GM19239 (cell line): ENCODE measurements at places on chromosomes 3 and 15.
A peak's percentile ranks its signal among the peaks of the same experiment; 100 is the strongest.

DNA sequence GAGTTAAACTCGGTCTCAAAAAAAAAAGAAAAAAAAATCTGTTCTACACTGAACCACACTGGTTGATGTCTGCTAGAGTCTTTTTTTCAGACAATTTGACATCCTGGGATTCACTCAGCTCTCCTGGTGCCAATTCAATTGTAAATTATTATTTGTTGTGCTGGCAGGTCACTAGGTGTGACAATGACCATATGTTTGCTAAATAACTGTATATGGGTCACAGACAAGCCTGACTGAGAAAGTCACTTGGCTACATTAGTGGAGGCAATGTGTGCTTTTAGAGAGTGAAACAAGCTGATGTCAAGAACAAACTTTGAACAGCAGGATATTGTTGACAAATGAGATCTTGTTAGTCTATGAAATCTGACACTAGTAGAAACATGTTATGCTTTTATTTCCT is 1379.1 kb downstream of the ZPLD1 start:
- no peak for DNase-seq

- no peak for DNase-seq
Measured at GRCh38 chr15:63514531-63514943, 10.1 kb downstream of the USP3 start.

DNA sequence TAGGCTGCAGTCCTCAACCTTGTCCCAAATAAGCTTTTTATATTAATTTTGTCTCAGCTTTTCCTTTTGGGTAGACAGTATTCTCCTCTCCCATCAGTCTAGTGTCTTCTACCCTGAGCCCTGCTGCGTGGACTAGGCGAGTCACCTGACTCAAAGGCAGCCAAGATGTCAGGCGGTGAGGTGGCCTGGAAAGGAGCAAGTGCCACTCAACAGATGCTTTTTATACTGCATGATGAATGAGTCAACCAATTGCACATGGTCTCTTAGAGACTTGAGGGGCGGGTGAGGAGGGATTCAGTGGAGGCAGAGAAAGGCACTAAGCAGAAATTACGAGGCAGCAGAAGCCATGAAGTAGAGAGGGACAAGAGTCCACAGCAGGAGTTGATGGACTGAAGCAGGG is 95.9 kb downstream of the FRMD4B start:
- DNase-seq: no peak

- DNase-seq: no peak
Measured at GRCh38 chr3:194168994-194169393, 33.0 kb downstream of the HES1 start.

DNA sequence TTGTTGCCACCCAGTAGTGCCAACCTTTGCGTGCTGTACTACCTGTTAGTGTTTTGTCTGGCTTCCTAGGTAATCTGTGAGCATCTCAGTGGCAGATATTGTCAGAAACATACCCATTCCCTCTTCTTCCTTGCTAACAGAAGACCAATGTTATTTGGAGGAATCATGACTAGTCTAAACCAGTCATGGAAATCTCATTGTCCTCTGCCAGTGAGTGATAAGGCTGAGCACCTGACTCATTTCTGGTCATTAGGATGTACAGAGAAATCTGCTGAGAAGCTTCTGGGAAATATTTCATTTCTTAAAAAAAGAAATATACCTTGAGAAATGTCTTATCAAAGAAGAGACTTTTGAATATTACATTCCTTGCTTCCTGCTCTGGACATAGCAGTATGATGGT is 70.1 kb upstream of the CDV3 start:
- no peak for DNase-seq

- no peak for DNase-seq
Measured at GRCh38 chr15:39171944-39172368, 408.9 kb upstream of the THBS1 start.

DNA sequence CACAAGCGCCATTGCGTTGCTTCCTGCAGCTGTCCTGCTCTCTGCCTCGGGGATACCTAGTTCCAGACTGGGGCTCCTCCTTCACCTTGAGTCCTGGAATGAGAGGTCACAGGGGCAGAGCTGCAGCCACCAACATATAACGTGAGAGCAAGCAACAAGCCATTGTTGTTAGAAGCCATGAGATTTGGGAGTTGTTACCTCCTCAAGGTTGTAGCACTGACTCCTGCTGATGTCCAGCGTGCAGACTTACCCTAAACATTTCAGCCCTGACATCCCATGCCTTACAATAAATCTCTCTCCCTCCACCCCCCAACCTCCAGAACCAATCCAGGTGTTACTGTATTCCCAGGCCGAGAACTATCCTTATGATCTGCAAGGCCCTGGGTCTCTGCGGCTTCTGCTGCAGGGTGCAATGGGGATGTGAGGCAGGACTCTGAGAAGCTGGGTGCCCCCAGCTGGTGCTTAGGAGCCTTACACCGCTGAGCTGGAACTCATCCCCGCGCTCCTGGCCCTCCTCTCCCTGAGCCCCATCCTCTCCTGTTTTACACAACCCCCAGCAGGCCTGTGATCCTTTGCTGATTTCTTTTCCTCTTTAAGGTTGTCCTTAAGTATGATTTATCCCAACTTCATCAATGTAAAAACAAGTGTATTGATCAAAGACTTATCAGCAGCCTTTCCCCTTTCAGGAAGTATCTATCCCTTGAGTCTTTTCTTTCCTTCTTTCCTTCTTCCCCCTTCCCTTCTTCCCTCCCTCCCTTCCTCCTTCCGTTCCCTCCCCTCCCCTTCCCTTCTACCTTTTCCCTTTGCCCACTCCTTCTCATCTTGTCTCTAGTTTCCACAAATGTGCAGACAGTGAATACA is 84.2 kb upstream of the ABHD2 start:
- no peak for DNase-seq

GRCh38 chr15:85925649-85926237 is 131.0 kb upstream of the KLHL25 start:
- DNase-seq: no peak

DNA sequence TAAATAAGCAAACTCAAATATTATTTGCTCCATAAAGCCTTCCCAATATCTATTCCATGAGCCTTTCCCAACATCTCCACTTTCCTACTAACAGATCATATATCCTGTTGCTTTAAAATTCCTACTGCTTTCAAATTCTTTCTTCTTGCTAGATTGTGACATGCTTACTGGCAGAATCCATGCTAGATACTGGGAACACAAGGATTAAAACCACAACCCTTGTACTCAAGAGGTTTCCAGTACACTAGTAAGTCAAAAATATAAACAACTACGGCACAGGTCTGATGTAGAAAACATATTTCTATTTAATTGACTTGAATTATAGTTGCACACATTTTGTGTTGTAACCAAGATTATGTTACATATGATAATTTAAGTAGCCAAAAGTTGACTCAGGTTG is 275.0 kb downstream of the ZBTB20 start:
- no peak for DNase-seq

GRCh38 chr3:90145094-90145860 is 1037.9 kb downstream of the EPHA3 start:
- no peak for DNase-seq

GRCh38 chr3:136576279-136577009 is 175.7 kb downstream of the STAG1 start:
- no peak for DNase-seq

- DNase-seq: no peak
Measured at GRCh38 chr3:127734181-127734720, 61.5 kb downstream of the ABTB1 start.

- DNase-seq: no peak
Measured at GRCh38 chr15:38216763-38217162, 35.9 kb upstream of the SPRED1 start.

- DNase-seq: no peak
Measured at GRCh38 chr15:98731712-98732450, 83.5 kb downstream of the IGF1R start.

GRCh38 chr15:87578776-87579175 is 677.8 kb downstream of the NTRK3 start:
- no peak for DNase-seq

GRCh38 chr3:32551496-32551895 is 19.2 kb downstream of the DYNC1LI1 start:
- no peak for DNase-seq

- DNase-seq: no peak
Measured at GRCh38 chr15:76174654-76175053, 114.9 kb downstream of the TMEM266 start.

DNA sequence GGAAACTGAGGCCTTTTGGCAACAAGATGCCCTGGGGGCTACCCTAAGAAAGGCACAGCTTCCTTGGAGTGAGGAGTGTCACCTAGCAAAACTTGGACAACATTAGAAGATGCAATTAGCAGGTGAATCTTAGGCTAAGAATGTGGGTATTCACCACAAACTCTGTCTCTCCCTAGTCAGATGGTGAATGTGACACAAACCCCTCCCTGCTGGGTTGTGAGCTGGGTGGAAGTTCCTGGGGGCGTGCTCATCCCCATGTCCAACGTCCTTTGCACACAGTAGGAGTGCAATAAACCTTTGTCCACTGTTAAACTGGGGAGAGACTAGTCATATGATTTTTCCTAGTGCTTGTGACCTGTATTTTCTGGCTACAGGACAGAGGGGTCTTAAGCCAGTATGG is 67.1 kb upstream of the SH3GL3 start:
- DNase-seq: no peak

GRCh38 chr3:89227634-89228033 is 120.2 kb downstream of the EPHA3 start:
- DNase-seq: no peak

GRCh38 chr3:16728770-16729745 is 123.8 kb upstream of the DAZL start:
- DNase-seq: no peak

DNA sequence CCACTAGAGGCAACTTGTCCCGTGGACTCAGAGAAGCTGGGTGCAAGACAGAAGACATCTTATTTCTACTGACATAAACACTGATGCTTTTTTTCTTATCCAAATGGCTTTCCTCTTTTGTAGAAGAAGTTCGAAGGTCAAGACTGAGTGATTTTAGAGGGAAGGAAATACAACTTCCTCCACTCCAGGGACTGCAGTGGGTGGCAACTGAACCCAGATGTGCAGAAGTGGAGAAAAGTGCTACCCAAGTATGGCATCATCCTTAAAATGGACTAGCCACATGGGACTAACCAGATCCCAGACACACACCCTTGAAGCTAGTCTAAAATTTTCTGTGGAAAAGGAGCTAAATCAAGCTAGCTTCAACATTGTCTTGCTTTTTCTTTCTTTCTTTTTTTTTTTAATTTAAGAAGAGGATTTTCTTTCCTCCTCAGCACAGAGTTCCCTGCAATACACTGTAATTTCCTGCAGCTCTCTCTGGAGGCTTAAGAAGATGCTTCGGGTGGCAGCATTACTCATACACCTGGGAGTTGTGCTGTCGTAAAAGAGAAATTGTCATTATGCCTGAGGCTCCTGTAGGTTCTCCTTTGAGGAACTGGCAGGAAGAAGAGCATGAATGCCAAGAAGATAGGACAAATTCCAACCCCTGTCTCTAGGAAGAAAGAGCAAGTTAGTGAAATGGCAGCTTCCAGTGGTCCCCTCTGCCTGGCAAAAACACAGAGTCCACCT is 3.8 kb upstream of the FRMD4B start:
- no peak for DNase-seq

DNA sequence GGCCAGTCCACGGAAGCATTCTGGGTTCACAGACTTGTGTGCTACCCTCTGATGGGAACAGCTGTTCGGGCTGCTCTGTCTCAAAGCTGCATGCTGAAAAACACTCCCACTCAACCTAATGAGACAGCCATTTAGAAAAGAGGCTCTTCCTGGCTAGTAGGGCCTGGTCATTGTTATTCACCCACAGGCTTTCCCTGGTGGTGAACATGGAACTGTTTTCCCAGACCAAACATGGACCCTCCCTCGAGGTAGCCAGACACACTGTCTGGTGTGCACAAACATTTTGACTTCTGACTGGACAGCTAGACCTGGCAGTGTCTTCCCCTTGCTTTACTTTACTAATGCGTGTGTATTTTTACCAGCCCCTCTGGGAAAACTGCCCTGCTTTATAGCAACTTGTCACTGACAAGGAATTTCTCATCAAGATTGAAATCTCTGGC is 39.0 kb downstream of the MECOM start:
- DNase-seq: no peak

- peak; percentile 15 for DNase-seq
Measured at GRCh38 chr3:130779031-130779430, 32.4 kb upstream of the PIK3R4 start.

- peak; percentile 71 for DNase-seq
Measured at GRCh38 chr3:170037463-170038433, at the start of gene GPR160. Gene GPR160 (plus strand): TSS chr3:170037995. CDS start chr3:170083973, 45,978 bp downstream.

- peak; percentile 8 for DNase-seq
Measured at GRCh38 chr3:135106445-135106844, 311.4 kb downstream of the EPHB1 start.

DNA sequence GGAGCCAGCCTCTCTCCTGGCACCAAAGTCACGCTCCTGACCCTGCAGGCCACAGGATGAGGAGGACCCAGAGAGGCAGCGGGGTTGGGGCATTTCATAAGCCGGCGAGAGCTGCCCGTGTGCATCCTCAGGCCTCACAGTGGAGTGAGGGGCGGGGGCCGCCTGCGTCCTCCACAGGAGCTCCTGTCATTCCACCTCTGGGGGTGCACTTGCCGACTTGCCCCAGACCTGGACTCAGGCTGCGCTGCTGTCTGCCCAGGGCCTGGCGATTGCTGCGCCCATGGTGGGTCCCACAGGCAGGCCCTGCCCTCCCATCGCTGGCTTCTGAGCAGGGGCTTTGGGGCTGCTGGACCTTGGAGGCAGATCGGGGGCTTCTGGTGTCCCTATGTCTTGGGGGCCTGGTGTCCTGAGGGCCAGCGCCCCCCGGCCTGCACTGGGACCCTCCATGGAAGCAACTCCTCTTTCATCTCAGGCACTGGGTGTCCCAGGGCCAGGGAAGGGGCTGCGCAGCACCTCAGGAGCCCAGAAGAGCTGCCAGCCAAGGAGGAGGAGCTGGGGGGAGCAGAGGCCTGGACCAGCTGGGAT is 184.0 kb downstream of the GOLGA6L6 start:
- DNase-seq: no peak

DNA sequence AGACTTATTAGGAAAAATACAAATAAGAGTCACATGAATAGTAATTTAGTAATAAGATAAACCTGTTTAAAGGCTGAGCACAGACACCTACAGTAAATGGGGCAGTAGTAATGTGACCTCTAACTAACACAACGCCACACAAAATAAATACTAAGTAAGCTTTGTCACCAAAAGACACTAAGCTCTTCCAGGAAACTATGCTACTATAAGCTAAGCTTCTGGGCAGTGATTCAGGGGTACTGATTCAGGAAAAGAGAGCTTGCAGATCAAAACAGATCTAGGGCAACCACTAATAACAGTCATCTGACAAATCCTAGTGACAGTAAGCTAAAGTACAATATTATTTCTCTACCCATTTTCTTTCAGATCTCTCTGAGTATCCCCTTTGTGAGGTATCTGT is 68.8 kb downstream of the PLOD2 start:
- no peak for DNase-seq
